ENCODE measurements at places on chromosomes 3 and 15.

GRCh38 chr3:50138266-50139200 is 16.6 kb upstream of the SEMA3F start:
- no peak for DNase-seq

- no peak for DNase-seq
Measured at GRCh38 chr15:53786401-53786800, 26.9 kb upstream of the WDR72 start.

DNA sequence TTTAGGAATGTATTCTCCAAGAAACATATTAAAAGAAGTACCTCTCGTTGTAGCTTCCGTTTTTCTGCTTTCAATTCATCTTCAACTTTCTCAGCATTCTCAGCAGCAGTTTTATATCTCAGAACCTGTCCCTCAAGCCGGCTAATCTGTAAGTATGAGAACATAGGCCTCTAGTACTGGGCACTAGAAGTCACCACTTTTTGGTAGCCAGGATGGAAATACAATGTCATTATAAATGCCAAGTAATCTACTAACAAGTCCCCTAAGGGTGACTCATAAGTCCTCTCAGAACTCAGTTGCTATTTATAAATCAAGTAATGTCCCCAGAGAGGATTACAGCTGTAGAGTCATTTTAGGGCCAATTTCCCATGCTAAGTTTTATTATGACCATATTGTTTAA is 61.1 kb downstream of the MLH1 start:
- no peak for DNase-seq

DNA sequence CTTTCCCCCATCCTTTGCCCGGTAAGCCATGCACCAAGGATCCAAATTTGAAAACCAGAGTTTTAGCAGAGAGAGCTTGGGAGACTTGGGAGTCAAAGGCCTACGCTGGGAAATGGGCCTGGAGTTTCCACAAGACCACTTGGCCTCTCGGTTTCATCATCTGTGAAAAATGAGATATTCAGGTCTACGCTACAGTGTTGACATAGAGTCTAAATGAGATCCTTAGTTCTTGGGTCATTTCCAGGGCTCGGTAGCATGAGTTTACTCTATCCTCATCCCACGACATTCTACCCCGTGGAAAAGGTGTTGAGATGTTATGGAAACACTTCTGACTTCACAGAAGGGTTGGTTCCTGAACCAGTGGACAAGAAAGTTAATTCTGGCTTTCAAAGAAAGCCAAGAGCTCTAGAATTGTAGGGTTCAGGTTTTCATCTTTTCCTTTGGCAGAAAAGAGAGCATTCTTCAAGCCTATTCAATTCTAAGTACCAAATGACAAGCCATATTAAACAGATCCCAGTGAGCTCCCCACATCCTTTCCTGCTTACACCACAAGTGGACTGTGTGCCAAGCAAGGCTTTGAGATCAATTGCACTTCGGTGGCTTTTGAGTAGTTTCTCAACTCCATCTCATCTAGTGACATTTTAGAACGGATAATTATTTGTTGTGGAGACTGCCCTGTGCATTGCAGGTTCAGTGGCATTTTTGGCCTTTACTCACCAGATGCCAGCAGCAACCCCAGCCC is 219.7 kb downstream of the SLCO3A1 start:
- no peak for DNase-seq

DNA sequence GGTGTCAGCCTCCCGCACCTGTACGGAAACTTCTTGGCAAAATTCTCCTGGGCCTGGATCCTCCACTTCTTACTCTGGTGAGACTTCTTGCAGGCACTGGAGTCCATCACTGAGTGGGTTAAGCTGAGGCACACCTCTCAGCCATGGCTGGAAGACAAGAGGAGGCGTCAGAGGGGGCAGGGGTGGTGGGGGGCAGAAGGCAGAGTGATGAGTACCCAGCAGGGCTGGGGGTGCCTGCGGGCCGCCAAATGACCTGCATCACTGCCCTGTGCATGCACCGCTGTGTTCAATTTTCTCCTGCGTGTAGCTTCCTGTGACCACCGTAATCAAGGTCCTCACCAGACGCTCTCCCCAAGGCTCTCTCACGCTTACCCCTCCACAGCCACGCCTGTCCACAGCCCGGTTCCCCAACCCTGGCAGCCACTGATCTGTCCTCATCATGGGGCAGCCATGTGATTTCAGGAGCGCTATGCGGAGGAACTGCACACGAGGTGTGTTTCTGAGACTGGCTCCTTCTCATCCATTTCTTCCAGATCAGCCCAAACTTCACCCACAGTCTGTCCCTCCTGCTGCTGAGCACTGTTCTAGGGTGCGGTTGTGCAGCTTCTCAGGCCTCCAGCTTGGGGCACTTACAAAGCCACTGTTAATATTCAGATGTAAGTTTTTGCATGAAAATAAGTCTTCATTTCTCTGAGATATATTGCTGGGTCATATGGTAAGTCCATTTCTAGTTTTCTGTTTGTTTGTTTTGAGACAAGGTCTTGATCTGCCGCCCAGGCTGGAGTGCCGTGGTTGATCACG is 5.2 kb downstream of the C3orf22 start:
- DNase-seq = no peak

DNA sequence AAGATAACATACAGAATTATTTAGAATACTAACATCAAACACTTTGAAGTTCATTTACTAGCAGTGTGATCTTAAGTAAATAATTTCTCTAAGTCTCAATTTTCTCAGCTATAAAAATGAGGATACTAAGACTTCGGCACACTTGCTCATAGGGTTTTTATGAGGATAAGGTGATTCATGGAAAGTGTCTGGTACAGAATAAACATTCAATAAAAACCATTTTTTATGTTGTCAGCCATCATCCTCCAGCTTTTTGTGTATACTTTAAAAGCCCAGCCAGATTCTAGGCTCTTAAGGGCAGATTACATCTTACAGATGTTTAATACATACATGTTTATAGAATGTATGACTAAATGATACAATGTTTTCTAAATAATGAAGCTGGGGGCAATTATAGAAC is 56.8 kb downstream of the FEZF2 start:
- no peak for DNase-seq

DNA sequence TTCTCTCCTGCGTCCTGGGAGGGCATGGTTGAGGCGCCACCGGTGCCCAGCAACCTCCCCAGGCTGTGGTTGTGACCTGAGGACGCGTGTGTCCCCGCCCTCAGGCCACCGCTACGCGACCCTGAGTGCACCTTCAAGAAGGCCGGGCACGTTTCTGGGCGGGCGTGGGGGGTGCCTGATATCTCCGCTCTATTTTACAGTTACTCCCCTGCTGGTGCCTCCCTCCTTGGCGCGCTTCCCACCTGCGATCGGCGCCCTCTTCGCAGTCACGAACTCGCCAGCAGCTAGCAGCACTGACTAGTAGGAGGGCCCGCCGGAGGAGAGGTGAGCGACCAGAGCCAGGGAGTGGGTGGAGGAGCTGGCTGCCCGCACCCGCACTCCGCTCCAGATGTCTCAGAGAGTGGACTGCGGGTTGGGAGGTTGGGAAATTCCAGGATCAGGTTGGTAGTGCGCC is 43.2 kb upstream of the POLG start:
- DNase-seq = no peak

DNA sequence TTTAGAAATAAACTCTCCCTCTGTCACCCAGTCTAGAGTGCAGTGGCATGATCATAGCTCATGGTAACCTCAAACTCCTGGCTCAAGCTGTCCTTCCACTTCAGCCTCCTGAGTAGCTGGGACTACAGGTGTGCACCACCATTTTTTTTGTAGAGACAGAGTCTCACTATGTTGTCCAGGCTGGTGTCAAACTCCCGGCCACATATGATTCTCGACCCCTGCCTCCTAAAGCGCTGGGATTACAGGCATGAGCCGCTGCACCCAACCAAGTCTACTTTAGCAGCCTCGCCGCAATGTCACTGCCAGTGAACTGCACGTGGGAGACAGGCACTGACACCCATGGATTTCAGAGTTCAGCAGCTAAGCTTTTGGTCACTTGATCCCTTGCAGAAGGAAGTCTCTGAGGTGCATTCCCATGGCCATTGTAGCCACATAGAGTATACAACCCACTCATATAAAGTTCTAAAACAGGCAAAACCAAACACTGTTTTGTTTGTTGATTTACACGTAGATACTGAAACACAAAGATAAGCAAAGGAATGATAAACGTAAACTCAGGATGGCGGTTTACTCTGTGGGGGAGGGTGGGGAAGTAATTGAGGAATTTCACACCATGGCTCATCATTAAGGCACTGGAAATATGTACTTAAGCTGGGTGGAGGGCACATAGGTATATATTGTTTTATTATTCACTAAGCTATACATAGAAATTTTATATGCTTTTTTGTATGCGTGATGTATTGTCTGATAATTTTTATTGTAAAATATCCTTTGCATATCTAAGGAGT is 115.0 kb downstream of the MEX3B start:
- no peak for DNase-seq

- no peak for DNase-seq
Measured at GRCh38 chr3:102361101-102361500, 73.7 kb upstream of the ZPLD1 start.

DNA sequence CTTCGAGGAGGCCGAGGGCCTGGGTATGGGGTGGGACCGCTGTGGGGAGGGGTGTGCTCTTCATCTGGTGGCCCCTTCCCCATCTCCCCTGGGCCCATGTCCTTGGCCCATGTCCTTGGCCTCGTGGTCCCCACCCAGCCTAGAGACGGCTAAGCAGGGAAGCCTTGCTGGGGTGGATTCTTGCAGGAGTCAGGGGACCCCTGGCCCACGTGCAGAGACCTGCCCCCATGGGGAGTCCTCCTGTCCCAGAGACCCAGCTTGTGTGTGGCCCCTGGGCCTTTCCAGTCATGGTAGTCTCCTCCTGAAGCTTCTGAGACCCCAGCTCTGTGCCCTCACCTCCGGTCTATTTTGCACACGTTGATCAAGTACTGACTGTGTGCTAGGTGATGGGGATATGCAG is 97.4 kb downstream of the TBC1D2B start:
- no peak for DNase-seq

DNA sequence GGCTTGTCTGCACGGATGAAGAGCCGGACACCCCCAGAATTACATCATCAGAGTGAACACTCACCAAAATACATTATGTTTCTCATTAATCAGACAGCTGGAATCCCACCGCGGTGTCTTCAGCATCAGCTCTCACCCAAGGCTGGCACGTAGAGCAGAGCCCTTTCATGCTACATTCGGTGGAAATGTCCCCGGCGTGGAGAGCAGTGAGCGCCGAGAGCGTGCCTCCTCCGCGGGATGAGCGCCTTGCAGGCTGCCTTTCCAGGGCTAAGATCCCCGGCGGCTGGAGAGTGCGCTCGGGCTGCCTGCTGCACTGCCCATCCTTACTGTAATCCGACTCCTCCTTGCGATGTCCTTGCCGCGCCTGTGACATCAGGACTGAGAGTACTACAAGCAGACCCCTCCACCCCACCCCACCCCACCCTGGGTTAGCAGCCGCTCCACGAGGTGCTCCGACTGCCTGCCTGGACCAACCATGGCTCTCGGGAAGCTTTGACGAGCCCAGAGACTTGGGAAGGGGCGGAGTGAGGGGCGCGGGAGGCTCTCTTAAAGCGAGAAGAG is at the start of gene ZNF385D:
TSS of gene ZNF385D (minus strand) at position 380 of the 561 bp plus-strand sequence. CDS start at position 86, 294 bp downstream.
- no peak for DNase-seq

DNA sequence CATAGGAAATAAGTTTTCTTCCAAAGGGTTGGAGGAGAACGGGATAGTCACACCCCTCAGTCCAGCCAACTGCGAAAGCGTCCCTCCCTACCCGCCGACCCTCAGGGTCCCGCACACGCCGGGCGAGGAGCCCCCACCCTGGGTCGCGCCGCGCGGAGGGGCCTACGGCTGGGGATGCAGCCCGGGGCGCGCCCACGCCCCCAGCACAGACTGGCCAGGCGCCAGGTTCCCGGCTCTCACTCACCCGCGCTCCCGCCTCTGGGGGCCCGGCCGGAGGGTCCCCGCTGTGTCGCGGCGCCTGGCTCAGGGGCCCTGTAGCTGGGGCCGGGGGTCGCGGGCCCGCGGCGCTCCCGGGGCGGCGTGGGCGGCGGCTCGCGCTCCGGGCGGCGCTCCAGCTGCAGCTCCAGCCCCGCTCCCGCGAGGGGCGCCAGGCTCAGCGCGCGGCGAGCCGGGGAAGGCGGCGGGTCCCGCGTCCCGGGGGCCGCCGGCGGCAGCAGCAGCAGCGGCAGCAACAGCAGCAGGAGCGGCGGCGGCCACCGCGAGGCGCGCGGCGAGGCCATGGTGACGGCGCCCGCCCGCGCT is 375 bp downstream of the HEG1 start:
- no peak for DNase-seq

DNA sequence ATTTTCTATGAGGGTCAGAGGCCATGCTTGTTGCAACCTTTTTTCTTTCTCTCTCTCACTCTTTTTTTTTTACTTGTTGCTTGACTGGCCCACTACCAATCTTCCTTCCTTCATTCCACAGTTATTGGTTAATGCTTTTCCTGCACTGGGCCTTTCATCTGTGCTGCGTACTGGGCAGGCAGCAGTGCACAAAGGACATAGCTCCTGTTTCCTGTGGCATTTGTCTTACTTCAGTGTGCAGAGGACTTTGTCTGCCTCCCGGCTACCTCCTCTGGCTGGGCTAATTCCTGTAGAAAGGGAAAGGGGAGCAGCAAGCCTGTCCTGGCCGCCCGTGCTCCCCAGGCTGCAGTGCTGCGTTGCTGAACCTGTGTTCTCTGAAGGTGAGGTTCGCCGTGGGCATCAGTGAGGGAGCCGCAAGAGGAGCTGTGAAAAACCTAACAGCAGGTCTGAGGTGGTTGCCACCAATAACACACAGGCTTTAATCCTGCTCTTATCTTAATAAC is 93.7 kb upstream of the RGMA start:
- DNase-seq = no peak

DNA sequence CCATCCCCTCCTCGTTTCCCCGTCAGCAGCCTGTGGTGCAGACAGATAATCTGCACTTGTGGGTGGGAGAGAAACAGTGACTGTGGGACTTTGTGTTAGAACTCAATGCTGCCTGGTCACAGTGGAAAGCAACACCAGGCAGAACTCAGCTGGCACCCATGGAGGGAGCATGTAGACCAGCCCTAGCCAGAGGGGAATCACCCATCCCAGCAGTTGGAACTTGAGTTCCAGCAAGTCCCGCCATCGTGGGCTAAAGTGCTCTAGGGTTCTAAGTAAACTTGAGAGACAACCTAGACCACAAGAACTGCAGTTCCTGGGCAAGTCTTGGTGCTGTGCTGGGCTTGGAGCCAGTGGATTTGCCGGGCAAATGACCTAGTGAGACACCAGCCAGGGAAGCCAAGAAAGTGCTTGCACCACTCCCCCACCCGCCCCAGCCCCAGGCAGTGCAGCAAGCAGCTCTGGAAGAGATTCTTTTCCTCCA is 24.4 kb downstream of the ISG20 start:
- DNase-seq = no peak

DNA sequence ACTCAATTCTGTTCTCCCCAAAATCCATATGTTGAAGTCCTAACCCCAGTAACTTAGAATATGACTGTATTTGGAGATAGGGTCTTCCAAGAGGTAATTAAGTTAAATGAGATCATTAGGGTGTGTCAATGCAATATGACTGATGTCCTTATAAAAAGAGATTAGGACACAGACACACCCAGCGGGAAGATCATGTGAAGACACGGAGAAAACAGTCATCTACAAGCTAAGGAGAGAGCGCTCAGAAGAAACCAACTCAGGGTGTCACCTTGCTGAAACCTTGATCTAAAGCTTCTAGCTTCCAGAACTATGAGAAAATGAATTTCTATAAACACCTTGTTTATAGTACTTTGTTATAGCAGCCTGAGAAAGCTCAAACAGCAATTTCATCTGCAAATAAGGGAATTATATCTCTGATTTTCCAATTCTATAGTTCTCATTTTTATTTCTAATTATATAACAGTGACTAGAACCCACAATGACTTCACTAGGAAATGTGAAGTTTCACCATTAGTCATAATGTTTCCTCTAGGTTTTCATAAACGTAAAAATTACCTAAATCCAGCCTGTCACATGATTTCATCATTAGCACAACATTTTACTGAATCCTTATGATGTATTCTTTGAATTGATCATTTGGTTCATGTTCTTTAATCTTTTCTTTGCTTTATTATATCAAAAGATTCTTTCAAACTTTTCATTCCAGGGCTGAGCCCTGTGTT is 459.1 kb upstream of the MDFIC2 start:
- no peak for DNase-seq

All from activated CD8-positive, alpha-beta memory T cell treated with anti-CD3 and anti-CD28 coated beads for 1 hour (primary cell).